ENCODE measurements at places on chromosomes 5 and 9.

DNA sequence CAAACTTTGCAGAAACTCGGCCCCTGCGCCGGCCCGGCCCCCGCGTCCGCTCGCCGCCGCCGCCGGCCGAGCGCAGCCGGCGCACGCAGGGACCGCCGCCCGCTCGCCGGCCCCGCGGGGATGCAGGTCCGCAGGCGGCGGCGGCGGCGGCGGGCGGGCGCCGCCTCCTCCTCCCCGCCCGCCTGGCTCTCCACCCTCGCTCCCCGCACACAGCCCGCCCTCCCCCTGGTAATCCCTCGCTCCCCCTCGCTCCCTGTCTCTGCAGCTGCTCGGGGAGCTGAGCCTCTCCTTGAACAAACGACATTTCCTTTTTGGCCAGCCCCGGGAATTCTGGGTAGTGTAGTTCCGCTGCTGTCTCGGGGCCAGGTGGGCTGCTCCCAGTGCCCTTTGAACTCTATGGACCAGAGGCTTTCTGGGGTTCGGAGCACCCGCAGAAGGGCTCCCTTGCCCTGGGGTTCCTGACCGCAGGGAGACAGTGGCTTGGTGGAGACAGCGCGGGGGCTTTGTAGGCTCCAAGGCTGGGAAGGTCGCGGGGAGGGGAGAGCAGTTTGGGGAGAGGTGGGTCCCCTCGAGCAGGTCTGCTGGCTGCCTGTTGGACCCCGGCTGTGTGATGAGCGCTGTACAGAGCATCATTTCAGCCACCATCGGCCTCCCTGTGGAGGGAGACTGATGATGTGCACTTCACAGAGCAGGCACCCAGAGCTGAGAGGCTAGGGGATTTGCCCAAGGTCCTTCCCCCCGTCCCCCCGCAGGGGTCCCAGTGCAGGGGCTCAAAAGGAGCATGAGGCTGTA is 1.8 kb upstream of the FAM78A start:
- peak; percentile 69 for DNase-seq

- DNase-seq = no peak
These were observed 82.0 kb upstream of the HAPLN1 start for GRCh38 chr5:83802686-83803085.

DNA sequence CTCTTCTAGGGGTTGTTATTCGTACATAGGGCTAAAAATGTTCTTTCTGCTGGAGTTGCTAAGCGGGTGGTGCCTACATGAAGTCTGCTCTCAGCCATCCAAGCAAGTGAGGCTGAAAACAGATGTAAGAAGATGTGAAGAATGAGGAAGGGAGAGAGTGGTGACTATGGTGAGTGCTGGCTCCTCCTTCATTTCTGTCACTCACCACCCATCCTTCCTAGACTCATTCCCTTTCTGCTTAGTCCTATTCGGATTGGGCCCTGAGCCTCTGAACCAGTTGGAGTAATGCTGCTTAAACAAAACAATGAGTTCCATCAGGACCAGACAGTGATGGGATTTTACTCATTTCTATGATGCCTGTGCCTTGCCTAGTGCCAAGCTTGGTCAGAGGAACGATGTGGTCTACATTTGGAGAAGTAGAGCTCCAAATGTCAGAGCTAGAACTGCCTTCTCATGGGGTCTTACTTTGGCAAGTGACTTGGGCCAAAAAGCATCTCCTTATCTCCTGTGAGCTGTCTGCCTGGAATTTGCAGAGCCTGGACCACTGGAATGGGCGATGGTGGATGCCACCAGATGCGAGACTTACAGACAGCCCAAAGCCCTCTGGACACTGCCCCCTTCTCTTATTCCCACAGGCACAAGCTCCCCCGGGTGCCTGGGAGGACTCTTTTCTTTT is 192.9 kb downstream of the FBXL7 start:
- no peak for DNase-seq

- peak; percentile 68 for DNase-seq
These were observed 61.3 kb downstream of the ENC1 start for GRCh38 chr5:74579215-74579614.

DNA sequence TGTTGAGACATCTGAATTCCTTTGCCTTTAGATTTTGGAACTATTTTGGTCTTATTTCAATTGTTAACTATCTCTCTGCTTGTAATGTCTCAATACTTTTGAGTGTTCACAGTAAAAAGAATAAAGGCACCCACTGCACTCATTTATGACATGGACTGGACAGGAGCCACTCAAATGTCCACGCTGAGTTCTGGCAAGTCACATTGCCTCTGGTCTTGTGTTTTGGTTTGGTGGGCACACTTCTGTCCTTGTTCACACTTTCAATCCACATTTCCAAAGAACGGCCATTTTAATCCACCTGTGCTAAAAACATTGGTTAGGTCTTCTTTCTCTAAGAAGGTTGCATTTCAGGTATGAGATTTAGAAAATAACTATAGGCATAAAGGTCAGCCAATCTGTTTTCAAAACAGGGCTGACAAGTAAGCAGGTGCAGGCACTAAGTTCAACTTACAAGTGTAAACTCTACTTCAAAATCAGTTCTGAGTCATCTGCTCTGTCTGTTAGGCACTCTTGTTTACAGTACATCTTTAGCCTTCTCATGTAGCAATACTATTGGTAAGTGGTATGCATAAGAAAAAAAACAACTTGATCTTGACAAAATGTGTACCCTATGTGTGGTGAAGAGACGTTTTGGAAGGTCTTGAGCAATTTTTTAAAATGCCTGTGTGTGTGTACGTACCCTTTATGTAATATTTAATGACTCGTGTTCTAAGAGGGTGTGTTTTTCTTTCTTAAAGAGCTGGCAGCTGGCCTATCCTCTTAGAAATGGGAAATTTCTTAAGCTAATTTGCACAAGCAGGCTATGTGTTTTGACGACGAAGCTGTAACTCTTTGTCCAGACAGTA is 31.5 kb upstream of the ZFAND5 start:
- no peak for DNase-seq

DNA sequence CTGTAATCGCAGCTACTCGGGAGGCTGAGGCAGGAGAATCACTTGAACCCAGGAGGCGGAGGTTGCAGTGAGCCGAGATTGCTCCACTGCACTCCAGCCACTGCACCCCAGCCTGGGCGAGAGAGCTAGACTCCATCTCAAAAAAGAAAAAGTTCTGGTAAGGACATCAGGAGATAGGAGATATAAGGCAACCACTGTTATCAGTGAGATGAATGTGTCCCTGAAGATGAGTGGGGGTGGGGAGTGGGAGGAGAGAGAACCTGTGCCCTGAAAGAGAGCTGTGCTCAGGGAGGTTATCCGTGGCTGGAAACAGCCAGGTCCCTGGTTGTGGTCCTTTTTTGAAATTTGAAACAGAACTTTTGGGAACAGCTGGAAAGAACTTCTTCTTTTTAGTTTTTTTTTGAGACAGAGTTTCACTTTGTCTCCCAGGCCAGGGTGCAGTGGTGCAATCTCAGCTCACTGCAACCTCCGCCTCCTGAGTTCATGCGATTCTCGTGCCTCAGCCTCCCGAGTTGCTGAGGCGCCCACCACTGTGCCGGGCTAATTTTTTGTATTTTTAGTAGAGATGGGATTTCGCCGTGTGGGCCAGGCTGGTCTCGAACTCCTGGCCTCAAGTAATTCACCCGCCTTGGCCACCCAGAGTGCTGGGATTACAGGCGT is 2.6 kb downstream of the PTPA start:
- no peak for DNase-seq

DNA sequence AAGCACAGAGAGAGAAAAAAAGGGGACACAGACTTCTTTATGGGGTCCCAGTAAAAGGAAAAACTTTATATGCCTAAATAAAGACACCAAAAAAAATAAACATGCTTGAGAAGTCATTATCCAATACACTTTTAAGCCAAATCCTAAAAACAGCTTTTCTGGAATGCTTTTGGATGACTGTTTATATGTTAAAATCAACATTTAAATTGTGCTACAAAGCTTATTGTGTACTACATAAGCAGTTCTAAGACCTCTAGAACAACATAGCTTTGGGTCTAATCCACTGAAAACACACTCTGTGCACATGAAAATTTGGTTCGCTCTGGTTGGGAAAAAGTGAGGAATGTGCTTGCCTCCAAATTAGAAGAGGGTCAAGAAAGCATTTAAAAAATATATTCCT is 92.5 kb downstream of the EBF1 start:
- DNase-seq = no peak

GRCh38 chr5:59236448-59236847 is 653.6 kb downstream of the RAB3C start:
- DNase-seq = no peak

- DNase-seq = no peak
These were observed 247.8 kb downstream of the PBX3 start for GRCh38 chr9:125995006-125995405.

DNA sequence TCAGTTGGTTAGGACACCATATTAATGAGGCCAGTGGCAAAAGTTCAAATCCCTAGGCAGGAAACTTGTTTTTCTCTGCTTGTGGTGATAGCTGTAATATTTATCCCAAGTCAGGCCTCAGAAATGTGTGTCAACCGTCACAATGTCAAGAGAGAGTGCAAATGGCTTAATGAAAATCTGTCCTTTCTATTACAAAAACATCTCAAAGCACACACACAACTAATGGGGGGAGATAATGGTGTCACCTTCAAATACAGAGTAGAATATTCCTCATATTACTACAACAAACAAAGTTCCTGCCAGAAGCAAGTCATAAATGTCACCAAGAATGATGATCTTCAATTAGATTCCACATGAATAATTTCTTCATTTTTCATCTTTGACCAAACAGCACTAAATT is 127.2 kb upstream of the MARCHF11 start:
- no peak for DNase-seq

GRCh38 chr9:133098871-133099270 is 22.2 kb downstream of the RALGDS start:
- no peak for DNase-seq

DNA sequence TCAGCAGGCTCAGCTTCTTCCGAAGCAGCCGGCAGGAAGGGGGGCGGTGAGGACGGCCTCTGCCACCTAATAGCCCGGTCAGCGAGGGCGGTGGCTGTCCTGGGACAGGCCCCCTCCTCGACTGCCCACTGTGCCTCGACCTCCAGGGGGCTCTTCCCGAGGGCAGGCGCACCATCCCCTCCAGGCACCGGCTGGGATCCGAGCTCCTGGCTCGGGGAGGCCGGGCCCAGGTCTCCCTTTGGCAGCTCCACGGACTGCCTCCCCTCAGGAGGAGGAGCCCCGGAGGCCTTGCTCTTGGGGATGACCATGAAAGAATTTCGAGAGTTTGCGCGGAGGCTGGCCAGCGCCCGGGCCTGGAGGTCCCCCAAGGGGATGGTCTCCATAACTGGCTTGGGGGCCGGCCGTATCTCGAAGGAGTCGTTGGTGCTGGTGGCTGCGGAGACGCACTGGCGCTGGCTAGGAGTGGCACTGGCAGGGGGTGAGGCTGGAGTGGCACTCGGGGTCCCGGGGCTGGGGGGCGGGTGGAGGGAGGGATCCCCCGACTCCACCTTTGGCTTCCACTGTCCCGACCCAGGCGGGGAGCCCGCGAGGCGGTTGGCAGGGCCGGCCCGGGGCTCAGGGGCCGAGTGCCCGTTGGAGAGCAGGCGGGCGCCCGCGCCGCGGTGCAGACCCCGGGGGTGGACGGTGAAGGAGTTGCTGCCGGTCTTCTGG is 975 bp downstream of the TPRN start:
- DNase-seq = no peak

DNA sequence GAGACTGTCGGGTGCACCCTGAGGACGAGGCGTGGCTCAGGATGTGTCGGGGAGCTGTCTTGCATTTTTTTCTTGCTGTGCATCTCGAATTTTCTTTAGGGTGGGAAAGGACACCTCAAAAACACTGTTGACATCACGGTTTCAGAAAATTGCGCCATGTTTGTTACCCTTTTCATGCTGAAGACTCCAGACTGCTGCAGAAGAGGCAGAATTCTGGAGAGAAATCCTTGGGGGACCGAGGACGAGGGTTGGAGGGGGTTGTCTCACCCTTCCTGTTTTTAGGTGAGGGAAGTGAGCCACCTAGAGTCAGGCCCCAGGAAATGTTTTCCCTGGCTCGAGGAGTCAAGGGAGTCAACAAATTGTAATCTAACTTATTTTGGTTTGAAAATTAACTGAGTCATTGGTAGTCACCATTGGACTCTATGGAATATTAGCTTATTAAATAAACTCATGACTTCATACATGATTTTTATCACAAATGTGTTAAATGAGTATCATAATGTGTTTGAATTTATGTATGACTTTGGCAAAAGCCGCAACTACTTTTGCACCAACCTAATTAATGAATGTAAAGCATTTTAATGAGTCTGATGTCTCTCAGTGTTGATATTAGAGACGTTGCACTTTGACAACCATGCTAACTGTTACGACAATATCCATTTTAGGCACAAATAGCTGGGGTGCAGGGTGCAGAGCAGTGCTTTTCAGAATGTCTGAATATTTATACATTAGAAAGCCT is 724 bp upstream of the LYSMD3 start:
- DNase-seq = peak; percentile 46

All from stimulated activated CD4-positive, alpha-beta T cell treated with anti-CD3 and anti-CD28 coated beads, Interleukin-4, amount 100 ng/mL, for 48 hours (primary cell).